ENCODE measurements at places on chromosomes 3 and 15.

DNA sequence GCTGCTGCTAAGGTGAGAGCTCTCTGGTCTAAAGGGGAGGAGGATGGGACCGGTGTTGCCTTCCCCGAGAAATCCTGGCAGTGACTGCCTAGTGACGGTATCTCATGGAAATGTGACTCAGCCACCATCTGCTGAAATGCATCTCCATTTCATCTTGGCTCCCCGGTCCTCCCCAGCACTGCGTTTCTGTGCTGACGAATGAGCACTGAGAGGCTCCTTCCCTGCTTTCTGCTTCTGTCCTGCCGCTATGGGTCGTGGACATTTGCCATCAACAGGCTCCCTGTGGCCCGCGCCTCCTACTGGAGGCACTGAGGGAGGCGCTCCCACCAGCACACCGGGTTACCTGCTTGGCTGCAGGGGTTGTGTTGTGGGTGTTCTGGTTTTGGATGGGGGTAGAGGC lies 13.5 kb upstream of the SEC13 start:
- no peak for DNase-seq

DNA sequence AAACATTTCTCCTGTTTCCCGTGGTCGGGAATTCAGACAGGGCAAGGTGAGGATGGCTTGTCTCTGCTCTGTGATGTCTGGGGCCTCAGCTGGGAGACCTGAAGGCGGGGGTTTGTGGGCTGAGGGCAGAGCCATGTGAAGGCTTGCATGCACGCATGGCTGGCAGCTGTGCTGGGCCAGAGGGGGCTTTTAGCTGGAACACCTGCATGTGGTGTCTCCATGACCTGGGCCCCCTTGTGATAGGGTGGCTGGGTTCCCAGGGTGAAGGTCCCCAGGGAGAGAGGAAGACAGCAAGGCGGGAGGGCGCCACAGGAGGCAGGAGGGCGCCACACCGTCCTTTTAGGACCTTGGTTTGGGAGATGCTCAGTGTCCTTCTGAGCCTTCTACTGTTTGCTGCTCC lies 101.6 kb upstream of the PRR23E start:
- DNase-seq: no peak

GRCh38 chr15:42984493-42985034 lies 64.0 kb upstream of the TTBK2 start:
- DNase-seq: no peak

DNA sequence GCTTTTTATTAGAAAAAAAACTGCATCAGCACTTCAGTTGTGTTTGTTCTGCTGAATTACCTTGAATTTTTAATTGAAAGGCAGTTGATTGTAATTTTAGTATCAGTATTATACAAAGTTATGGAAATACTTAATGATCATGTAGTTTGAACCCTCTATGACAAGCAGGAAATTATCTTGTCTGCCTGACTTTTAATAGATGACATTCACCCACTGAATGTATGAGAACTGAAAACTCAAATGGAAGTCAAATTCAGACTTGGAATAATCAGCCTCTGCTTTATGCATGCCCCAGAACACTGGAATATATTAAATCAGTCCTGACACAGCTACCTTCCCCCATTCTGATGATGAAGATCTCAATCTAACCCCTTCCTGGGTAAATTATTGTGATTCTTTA lies 73.5 kb downstream of the SLC49A4 start:
- no peak for DNase-seq

DNA sequence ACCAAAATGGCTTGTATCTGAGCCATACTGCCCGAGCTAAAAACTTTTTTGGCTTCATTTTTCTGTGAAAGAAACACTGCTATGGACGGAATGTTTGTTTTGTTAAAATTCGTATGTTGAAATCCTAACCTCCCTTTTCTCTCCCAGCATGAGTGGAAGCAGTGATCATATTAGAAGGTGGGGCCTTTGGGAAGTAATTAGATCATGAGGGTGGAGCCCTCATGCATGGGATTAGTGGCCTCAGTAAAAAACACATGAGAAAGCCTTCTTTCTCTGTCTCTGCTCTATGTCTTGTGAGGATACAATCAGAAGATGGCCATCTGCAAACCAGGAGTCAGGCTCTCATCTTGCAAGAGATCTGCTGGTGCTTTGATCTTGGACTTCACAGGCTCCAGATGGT lies 7.4 kb upstream of the FNDC3B start:
- no peak for DNase-seq

DNA sequence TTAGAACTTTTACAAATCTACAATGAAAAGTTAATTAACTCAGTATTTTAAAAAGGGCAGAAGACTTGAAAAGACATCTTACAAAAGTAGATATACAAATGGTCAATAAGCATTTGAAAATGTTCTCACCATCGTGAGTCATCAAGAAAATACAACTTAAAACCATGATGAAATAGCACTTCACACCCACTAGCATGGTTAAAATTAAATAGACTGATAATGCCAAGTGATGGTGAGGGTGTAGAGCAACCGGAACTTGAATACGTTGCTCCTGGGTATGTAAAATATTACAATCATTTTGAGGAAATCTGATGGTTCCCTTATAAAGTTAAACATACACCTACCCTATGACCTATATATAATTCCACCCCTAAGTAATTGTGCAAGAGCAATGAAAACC lies 319.8 kb upstream of the UMPS start:
- DNase-seq: no peak

DNA sequence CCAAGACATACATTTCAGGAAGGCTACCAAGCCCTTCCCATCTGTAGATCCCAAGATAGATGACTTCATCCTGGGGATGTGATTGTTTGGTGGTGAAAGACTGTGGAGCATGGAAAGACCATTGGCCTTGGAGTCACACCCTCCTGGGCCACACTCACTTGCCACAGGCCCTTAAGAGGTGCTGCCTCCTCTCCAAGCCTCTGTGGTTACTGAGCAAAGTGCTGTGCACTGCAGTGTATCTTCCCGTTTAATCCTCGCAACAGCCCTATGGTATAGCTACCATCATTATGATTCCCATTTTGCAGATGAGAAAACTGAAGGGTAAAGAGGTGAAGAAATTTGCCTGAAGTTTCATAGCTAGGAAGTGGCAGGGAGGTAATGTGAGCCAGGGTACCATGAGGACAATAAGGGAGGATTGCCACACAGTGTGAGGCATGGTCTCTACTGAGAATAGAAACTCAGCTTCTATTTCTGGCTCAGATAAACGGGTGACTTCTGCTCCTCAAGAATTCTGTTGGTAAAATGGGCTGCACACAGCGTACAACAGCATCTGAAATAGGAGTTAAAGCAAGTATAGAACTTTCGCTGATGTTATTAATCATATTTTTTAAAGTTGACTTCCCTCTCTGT lies 23.9 kb upstream of the RHO start:
- no peak for DNase-seq

- DNase-seq: peak; percentile 45
These were observed 90.2 kb downstream of the GHSR start for GRCh38 chr3:172357850-172358754.

GRCh38 chr3:137514853-137515252 lies 249.3 kb upstream of the SOX14 start:
- no peak for DNase-seq

- DNase-seq: no peak
These were observed 33.1 kb downstream of the FLNB start for GRCh38 chr3:58041182-58041825.

GRCh38 chr15:78425643-78426042 lies 12.4 kb upstream of the IREB2 start:
- DNase-seq: no peak

DNA sequence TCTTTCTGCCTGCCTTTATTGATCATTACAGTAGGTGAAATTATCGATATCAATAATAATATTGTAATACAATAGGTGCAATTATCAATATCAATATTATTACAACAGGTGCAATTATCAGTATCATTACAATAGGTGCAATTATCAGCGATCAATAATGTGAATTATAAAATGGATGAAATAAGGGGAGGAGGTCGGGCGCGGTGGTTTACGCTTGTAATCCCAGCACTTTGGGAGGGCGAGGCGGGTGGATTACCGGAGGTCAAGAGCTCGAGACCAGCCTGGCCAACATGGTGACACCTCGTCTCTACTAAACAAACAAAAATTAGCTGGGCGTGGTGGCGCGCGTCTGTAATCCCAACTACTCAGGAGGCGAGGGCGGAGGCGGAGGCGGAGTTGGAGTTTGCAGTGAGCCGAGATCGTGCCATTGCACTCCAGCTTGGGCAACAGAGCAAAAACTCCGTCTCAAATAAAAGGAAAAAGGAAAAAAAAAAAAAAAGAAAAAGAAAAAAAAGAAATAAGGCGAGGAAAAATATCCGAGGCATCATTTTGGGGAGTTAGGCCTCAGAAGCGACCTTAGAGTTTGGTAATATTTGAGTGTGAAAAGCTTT lies 611 bp upstream of the BNIP2 start:
- DNase-seq: no peak

GRCh38 chr3:21750080-21750696 lies 822 bp downstream of the ZNF385D start:
- DNase-seq: peak; percentile 32

DNA sequence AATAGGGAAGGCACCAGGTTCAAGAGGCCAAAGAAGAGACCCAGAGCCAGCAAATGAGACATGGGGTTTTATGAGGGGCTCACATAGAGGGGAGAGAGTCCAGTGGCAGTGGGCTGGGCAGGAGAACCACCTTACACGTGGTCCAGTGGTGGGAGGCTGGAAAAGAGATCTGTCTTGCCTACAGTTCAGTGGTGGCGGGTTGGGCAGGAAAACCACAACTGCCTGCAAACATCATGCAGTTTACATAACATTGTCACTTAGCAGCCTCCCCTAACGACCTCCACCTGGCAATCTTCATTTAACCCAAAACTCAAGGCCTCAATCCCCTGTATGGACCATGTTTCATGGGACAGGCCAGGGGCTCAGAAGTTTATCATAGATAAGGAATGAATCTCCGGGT lies 29.1 kb downstream of the CRYGS start:
- DNase-seq: no peak

GRCh38 chr3:67192466-67192865 lies 194.4 kb downstream of the KBTBD8 start:
- DNase-seq: no peak

- no peak for DNase-seq
These were observed 32.7 kb downstream of the CCNL1 start for GRCh38 chr3:157127268-157127667.

DNA sequence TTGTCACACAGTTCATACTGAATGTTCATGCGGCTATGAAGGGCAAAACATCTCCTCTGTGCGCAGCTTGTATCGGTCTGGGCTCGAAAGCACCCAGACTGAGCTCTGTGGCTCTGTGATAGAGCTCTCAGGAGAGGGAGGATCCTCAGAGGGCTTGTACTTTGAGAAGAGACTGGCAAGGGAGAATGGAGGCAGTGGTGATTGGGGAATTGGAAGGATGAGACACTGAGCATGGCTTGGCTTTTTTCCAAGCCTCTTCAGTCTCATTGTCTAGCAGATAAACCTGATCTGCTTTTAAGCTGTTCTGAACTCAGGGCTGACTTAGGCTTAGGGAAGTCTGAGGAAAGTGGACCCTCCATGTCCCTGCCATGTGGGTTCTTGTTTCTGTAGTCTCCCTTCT lies 43.0 kb downstream of the RAD54L2 start:
- DNase-seq: no peak

- DNase-seq: no peak
These were observed 72.1 kb upstream of the EOMES start for GRCh38 chr3:27794211-27794610.

- DNase-seq: no peak
These were observed 154.1 kb upstream of the LPP start for GRCh38 chr3:187999821-188000220.

- no peak for DNase-seq
These were observed 1024.4 kb upstream of the CADM2 start for GRCh38 chr3:83934192-83935021.

DNA sequence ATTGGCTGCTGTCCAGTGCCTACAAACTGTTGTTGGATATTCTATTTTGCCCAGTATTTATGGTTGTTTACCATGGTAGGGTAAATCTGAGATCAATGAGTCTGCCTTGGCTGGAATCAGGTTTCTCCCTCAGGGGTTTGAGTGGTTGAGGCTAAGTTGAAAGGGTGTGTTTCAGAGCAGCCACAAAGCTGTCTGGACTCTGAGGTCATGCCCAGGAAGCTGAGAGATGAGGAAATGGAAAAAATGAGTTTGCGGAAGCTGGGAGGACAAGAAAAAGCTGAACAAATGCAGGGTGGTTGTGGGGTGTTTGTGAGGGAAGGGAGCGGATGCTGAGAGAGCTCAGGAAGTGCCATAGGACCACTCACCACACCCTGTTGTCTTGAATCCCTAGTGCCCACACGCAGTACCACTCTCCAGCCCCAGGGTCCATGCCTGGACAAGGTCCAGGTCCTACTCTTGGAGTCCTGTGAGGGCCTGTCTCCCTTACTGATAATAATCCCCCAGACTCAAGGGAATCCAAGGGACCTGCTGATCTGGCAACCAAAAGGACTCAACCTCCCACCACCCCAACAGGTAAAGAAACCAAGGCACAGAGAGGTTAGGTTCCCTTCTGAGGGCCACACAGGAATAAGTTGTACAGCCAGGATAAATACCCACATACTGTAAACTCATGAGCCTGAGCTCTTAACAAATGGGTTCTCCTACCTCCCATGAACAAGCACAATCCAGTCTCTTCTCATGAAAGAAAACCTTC lies 81.6 kb downstream of the PPCDC start:
- peak; percentile 49 for DNase-seq

DNA sequence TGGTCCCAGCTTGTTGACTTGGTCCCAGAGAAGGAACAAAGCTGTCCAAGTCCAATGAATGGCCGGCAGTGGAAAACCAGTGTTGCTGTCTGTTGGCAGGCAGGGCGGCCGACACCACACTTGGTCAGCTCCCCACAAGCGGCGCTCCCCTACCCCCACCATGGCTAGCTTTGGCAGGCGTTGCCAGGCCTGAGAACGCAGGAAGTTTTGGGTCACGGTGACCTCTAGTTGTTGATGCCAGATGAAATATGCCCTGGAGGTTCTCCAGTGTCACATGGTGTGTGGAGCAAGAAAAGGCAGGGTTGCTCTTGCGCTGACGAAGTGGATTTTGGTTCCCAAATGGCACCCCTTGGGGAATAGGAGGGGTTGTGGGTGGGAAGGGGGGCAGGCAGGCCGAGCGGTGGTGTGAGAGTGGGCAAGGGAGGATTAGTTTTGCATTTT lies 72.7 kb upstream of the TPRG1 start:
- no peak for DNase-seq

GRCh38 chr3:134753999-134754742 lies 40.9 kb upstream of the EPHB1 start:
- DNase-seq: no peak

DNA sequence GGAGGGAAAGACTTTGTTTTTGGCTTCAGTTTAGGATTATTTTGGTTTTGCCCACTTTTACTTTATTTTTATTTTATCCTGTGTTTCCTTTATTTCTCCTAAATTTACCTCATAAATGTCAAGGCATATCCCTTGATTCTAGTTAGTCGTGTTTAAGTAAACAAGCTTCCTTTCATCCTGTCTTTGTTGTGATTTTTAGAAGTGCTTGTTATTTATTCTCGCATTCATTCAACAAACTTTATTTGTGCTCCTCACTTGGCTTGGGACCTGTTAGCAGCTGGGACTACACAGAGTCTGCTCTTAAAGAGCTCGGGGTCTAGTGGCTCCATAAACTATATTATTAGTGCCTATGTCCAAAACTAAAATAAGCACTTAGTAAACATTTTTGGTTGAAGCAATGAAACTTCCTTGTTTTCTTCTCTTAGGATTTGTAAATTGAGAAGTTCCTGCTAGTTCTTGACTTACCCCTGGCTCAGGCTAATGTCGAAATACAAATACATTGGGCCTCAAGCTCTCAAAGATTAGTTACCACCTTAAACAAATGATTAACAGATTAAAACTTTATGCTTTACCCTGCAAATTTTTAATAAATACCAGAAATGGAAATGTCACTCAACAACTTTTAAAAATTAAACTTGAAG lies 19.0 kb upstream of the DMXL2 start:
- no peak for DNase-seq

- peak; percentile 14 for DNase-seq
These were observed 106.0 kb upstream of the MRPL3 start for GRCh38 chr3:131608741-131609140.
